ENCODE measurements at places on chromosomes 13 and 19.

DNA sequence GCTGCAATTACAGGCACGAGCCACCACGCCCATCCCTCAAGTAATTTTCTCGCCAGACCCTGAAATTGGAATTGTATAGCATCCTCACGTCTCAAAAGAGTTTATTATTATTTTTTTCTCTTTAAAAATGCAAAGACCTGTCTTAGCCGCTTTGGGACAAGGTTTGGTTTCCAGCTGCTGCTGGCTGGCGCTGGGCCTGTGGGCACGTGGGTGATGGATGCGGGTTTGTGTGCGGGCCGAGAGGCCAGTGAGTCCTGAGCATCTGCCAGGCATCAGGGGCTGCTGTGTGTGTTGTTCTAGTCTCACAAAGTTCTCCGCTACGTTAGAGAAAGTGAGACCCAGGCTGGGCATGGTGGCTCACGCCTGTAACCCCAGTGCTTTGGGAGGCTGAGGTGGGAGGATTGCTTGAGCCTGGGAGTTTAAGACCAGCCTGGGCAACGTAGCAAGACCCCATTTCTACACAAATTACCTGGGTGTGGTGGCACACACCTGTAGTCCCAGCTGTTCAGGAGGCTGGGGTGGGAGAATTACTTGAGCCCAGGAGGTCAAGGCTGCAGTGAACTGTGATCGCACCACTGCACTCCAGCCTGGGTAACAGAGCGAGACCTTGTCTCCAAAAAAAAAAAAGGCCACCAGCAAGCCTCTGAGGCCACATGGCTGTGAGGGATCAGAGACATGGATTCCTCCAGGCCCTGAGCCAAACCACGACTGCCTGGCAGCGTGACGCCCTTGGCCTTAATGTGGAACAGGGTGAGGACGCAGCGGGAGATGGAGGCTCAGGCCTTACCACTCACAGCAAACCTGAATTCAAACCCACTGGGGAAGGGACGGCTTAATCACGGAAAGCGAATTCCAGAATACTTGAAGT is 4.7 kb upstream of the TMPRSS9 start:
- DNase-seq, result no peak

DNA sequence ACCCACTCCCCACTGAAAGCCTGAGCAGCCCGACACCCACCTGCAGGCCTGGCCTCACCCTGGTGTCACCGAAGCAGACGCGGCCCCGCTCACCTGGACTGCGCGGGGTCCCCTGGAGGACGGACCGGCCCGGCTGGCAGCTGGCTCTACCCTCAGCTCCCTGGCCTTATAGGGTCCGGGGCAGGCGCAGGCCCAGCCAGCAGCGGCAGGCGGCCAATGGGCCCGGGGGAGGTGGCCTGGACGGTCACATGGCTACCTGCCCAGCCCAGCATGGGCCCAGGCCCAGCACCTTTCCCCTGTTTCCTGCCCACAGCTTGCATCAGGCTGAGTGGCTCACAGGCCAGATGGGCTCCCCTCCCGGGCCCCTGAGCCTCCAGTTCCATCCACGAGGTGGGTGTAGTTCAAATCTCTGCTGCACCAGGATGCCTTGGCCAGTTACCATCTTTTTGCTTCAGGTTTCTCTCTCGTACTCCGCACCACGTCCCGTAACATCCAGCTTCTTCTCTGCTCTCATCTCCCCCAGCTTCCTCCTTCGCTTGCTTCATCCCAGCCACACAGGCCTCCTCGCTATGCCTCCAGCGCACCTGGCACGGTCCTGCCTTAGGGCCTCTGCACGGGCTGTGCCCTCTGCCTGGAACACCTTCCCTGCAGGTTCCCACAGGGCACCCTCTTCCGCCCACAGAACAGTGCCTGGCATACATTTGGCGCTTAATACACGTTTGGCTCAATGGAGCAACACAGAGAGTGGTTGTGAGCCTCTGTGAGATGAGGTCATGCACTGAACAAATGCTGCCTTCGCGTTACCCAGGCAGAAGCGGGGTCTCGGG is at the start of gene PLIN4:
Gene PLIN4 (minus strand): TSS at position 142 of the 827 bp plus-strand sequence. CDS start 214 bp downstream, outside the sequence.
- no peak for DNase-seq

DNA sequence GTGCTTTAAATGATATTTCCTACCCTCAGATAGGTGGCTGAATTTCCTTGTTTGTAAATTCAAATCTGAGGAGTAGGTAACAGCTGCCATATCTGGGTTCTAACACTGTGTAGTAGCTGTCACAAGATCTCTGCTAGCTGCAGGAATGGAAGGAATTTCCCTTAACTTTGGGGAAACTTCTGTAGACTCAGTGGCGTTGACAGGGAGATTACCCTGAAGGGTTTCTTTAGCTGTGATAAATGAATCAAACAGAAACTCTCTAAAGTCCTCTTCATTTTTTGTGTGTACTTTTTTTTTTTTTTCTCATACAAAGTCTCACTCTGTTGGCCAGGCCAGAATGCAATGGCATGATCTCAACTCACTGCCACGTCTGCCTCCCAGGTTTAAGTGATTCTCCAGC is 5.3 kb upstream of the EPSTI1 start:
- no peak for DNase-seq

DNA sequence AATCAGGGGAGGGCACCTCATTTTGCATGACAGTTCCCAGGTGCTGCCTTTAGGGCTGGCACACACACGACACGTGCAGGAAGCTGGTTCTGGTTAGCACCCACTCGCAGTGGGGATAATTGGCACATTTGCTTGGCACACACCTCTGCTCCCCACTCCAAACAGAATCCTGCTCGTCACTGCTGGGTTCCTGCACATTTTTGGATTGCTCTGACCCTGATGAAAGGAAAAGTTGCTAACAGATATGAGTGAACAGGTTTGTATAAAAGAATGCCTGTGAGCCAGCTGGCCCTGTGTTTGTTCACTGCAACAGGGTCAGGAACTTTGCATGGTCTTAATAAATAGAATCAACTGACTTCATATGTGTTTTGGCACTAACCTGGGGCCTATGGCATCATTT is 1500.4 kb downstream of the EFNB2 start:
- no peak for DNase-seq

DNA sequence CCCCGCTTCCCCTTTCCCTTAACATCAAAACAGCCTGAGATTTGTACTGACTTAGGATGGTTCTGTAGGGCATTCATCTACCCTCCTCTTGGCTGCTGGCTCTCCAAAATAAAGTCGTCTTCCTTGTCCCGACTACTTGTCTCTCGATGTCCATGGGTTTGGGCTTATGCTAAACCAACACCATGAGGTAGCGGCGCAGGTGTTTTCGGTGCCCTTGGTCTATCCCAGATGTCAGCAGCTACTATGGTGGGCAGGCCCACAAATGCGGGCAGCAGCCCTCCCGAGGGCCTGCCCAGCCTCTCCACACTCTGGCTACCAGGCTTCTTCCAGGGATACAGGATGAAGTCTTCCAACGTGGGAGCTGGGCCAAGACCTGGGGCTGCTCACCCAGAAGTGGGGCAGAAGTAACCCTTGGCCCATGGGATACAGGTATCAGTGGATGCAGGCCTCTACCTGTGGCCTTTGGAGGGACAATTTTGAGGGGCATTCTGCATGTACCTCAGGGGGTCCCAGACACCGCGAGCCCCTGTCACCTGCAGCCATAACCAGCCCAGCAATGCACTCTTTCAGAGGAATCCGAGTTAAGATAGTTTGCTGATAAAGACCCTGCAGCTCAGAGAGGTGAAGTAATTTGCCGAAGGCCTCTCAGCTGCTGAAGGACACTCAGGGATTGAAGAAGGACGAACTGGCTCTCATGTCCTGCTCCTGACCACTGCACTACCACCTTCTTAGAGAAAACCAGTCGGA is 47.8 kb upstream of the VSTM2B start:
- DNase-seq, result no peak
